CD4-positive, alpha-beta T cell treated with Interferon gamma for 1 hour (primary cell): ENCODE measurements at places on chromosomes 1 and 21.

GRCh38 chr1:87325982-87326738 is 2.5 kb upstream of the LMO4 start:
- DNase-seq = no peak

DNA sequence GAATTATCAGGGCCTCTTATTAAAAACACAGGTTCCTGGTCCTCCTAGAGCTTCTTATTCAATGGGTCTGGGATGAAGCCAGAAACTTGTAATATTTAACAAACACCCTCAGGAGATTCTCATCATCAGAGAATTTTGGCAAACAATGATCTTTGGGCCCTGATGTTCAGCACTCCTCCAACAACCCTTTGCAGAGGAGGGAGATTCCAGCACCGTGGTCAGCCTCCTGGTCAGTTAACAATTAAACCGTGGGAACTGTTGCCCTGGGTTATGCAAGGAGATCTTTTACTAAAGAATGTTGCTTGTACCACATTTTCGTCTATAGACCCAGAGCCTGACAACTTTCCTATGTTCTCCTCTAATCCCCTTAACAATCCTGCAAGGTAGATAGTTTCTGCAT is 294.4 kb downstream of the PLPP3 start:
- no peak for DNase-seq

GRCh38 chr1:17136936-17137335 is 17.7 kb upstream of the PADI2 start:
- no peak for DNase-seq

- DNase-seq = no peak
Observed at GRCh38 chr1:237282208-237282783, 240.3 kb downstream of the RYR2 start.

GRCh38 chr1:29990304-29990703 is 733.1 kb downstream of the MATN1 start:
- DNase-seq = no peak

DNA sequence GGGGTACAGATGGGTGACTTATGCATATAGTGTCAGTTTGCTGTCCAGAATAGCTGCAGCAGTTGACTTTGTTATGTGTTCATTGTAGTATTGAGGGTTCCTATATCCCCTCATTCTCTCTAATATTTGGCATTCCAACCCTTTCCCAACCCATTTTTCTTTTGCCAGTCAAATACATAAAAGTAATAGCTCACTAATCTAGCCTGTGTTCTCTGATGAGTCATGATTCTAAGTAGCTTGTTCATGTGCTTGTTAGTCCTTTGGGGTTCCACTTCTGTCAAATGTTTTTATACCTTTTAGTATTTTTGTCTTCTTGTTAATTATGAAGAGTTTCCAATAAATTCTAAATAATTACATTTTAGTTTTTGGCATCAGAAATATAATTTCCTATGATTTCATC is 99.2 kb upstream of the MROH9 start:
- no peak for DNase-seq

- DNase-seq = no peak
Observed at GRCh38 chr1:36669262-36669661, 186.5 kb upstream of the CSF3R start.

GRCh38 chr1:216057063-216057462 is 366.2 kb downstream of the USH2A start:
- DNase-seq = no peak

DNA sequence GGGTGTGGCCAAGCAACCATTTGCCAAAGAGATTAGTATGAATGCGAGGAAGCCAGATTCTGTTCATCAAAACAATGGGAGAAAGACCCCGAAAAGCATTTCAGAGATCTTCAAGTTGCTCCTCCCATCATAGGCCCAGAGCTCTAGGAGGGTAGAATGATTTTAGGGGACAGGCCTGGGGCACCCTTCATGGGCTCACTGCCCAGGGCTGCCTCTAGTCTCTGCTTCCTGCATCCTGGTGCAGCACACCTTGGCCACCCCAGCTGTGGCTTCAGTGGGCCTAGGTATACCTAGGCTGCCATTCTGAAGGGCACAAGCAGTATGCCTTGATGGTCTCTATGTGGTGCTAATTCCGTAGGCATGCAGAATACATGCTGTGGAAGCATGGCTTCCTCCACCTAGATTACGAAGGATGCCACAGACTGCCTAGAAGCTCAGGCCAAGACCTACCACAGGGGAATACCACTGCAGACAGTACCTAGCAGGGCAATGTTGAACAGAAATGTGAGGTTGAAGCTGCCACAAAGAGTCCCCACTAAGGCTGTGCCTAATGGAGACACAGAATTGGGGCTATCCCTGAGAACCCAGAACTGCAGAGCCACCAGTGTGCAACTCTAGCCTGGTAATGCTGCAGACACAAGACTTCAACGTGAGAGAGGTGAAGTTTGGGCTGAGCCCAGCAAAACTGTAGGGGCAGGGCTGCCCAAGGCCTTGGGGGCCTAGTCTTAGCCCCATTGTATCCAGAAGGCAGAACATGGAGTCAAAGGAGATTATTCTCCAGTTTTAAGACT is 158.8 kb downstream of the CLIC6 start:
- DNase-seq = no peak
